ENCODE measurements at places on chromosomes 16 and 17. TPM values are rescaled to one million over a fixed set of nuclear protein-coding genes. Genes with fewer than 3 reads are reported as not detected.

GRCh38 chr17:79808763-79809529 is 12.1 kb upstream of the CBX8 start:
- H3K27ac ChIP-seq = no peak overlapping the region
- H3K4me1 ChIP-seq = no peaks in the 10 kb centered on the region
- no peaks in the 10 kb centered on the region for H3K36me3 ChIP-seq
- no peak overlapping the region for H3K4me3 ChIP-seq
- H3K27me3 ChIP-seq = peaks cover 80% of the 10 kb centered on the region

- H3K4me3 ChIP-seq = no peak overlapping the region
- H3K36me3 ChIP-seq = no peaks in the 10 kb centered on the region
- DNase-seq = no peak
- H3K27me3 ChIP-seq = no peaks in the 10 kb centered on the region
- no peaks in the 10 kb centered on the region for H3K4me1 ChIP-seq
These were observed 12.6 kb downstream of the TMEM132E start for GRCh38 chr17:34592002-34592401.

DNA sequence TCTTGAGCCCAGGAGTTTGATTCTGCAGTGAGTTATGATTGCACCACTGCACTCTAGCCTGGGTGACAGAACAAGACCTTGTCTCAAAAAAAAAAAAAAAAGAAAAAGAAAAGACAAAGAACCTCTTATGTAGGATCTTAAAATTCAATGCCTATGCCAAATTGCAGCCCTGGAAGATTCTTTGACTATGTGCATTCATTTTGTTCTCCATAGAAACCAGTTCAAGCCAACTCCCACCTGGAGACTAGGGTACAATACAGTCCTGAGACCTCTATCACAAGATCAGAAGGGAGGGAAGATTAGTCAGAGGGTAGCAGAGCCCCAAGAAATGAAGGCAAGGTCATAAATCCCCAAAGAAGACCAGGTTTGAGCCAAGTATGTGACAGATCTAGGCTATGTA is 90.6 kb upstream of the HAS3 start:
- H3K36me3 ChIP-seq = no peaks in the 10 kb centered on the region
- no peak overlapping the region for H3K4me3 ChIP-seq
- H3K27ac ChIP-seq = no peak overlapping the region
- peaks cover 13% of the 10 kb centered on the region for H3K4me1 ChIP-seq
- H3K27me3 ChIP-seq = no peaks in the 10 kb centered on the region

DNA sequence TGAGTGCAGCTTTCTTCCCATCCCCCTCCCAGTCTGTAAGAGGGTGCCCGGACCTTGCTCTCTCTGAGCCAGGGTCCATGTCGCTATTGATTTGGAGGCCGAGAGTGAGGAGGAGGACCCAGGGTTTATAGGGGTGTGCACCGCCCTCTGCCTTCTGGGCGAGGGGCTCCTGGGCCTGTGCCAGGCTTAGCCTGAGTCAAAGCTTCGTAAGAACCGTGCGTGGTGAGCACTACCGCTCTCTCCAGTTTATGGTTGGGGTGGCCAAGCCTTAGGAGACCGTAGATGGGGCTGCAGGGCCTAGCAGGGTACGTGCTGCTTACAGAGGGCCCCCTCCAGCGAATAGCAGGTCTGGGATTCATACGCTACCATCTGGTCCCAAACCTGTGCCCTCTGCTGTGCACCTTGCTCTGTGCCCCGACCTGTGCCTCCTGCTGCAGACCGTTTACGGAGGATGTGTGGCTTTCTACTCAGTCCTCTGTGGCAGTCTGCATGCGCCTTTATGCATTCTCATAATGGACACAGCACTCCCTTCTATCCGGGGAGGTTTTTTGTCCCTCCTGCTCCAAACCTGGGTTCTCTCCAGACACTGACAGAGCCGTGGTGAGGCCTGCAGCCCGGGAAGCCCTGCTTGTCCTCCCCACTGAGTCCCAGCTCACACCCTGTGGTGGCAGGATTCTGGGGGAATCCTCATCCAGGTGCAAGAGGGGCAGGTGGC is 54.7 kb downstream of the PGS1 start:
- no peak overlapping the region for H3K27ac ChIP-seq
- no peaks in the 10 kb centered on the region for H3K27me3 ChIP-seq
- no peak overlapping the region for H3K4me3 ChIP-seq
- no peak for DNase-seq
- no peaks in the 10 kb centered on the region for H3K4me1 ChIP-seq

DNA sequence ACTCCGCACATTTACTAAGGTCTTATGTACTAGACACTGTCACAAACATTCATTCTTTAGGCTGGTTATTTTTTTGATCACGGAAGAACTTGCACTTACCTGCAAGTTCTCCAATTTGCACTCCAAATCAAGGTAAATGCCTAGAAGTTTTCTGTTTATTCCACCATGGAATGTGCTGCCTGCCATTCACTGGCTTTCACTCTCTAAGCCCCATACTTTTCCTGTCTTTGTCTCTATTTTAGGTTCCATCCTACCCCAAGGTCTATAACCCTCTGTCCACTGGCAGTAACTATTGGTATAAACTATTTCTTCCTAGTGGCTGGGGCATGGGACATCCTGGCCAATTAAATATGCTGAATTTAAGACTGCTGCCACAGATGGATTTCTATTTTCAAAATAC is 15.9 kb downstream of the XPO6 start:
- H3K36me3 ChIP-seq = peaks cover under 1% of the 10 kb centered on the region
- no peaks in the 10 kb centered on the region for H3K27me3 ChIP-seq
- peak overlapping the region; percentile 4 for H3K27ac ChIP-seq
- peaks cover 49% of the 10 kb centered on the region for H3K4me1 ChIP-seq
- no peak overlapping the region for H3K4me3 ChIP-seq

- H3K4me3 ChIP-seq = no peak overlapping the region
- H3K4me1 ChIP-seq = no peaks in the 10 kb centered on the region
- no peaks in the 10 kb centered on the region for H3K36me3 ChIP-seq
These were observed 22.9 kb upstream of the C16orf87 start for GRCh38 chr16:46853713-46854443.

DNA sequence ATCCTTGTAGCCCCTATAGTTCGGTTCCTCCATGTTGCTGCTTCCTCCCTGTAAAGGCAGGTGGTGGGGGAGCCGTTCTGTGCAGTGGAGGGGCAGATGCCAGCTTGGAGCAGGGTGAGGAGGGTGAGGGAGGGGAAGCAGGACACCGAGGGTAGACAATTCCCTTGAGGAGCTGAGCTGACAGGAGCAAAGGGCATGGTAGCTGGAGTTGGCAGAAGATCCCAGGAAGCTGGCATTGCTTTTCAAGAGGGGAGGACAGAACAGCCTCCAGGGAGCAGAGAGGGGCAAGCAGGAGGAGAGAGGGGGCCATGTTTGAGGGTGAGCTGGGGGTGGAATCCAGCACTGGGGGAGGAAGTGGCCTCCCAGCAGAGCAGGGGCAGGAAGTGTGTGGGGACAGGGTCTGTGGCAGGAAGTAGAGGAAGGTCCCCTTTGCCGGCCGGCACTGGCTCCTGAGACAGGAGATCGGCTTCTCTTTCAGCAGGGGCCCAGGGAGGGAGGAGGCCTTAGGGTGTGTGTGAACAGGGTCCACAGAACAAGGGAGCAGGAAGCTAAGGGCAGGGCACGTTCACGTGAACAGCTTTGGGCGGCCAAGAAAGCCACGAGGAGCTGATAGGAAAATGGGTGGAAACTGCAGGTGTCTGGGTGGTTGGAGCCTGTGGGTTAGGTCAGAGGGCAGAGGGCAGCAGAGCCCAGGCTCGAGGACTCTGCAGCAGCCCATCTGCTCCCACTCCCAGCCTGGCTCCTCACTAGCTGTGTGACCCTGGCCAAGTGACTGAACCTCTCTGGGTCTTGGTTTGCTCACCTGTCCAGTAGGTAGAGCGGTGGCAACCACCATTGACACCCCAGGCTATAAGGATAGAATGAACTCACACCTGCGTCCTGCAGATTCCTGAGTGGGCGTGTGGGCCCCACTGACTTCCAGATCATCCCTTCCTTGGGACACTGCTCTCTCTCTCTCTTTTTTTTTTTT is 17.5 kb upstream of the SPNS2 start:
- H3K27me3 ChIP-seq = peaks cover 10% of the 10 kb centered on the region
- no peak overlapping the region for H3K4me3 ChIP-seq
- H3K27ac ChIP-seq = no peak overlapping the region
- H3K36me3 ChIP-seq = no peaks in the 10 kb centered on the region
- DNase-seq = no peak

DNA sequence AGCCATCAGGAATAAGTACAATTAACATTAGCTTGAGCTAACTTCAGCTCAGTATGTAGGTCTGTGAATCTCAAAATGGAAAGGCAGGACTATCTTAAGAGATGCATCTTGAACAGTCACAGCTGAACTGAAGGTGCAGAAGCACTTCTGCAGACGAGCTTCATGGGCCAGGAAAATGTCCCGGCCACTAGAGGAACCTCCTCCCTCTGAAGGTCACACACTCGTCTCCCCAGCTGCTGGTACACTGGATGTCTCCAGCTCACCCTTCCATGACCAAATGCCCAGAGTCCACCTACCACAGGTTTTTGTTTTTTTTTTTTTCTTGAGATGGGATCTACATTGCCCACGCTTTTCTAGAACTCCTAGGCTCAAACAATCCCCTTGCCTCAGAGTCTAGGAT is 33.2 kb downstream of the WDR59 start:
- DNase-seq = no peak
- no peak overlapping the region for H3K4me3 ChIP-seq
- no peaks in the 10 kb centered on the region for H3K4me1 ChIP-seq
- H3K27ac ChIP-seq = no peak overlapping the region

DNA sequence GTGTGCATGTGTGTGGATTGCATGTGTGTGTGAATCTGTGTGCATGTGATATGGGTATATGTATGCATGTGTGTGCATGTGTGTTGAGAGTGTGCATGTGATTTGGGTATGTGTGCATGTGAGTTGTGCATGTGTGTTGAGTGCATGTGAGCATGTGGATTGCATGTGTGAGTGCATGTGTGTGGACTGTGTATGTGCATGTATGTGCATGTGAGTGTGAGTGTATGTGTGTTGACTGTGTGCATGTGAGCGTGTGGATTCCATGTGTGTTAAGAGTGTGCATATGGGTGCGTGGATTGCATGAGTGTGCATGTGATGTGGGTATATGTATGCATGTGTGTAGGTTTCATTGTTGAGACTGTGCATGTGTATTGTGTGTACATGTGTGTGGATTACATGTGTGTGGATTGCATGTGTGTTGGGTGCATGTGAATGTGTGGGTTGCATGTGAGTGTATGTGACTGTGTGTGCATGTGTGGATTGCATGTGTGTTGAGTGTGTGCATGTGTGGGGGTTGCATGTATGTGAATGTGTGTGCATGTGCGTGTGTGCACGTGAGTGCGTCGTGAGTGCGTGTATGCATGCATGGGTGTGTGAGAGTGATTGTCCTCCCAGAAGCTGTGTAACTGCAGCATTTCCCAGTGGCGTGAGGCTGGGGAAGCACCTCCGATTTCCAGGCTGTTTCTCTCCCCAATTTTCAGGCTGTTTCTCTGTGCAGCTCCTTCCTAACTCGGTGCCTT is 19.4 kb downstream of the C1QTNF1 start:
- DNase-seq = no peak
- H3K4me1 ChIP-seq = peaks cover 7% of the 10 kb centered on the region
- no peaks in the 10 kb centered on the region for H3K27me3 ChIP-seq
- H3K36me3 ChIP-seq = no peaks in the 10 kb centered on the region

- no peak for DNase-seq
- H3K4me3 ChIP-seq = no peak overlapping the region
- no peaks in the 10 kb centered on the region for H3K4me1 ChIP-seq
- H3K27me3 ChIP-seq = peaks cover 7% of the 10 kb centered on the region
These were observed 75.0 kb upstream of the LHX1 start for GRCh38 chr17:36862116-36862920.

- no peaks in the 10 kb centered on the region for H3K36me3 ChIP-seq
- H3K27ac ChIP-seq = no peak overlapping the region
- H3K4me3 ChIP-seq = no peak overlapping the region
- peaks cover 3% of the 10 kb centered on the region for H3K27me3 ChIP-seq
These were observed 46.4 kb downstream of the DNAH2 start for GRCh38 chr17:7763919-7764318.

DNA sequence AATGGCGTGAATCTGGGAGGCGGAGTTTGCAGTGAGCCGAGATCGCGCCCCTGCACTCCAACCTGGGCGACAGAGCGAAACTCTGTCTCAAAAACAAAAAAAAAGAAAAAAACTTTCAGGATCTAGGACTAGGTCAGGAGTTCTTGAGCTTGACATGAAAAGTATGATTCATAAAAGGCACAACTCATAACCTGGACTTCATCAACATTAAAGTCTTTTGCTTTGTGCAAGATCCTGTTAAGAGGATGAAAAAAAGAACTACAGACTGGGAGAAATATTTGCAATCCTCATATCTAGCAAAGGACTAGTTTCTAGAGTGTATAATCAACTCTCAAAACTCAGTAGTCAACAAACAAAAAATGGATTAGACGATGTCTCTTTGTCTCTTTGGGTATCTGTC is 40.0 kb downstream of the TBC1D16 start:
- DNase-seq = peak; percentile 20
- H3K4me1 ChIP-seq = peaks cover 18% of the 10 kb centered on the region
- H3K36me3 ChIP-seq = no peaks in the 10 kb centered on the region
- no peak overlapping the region for H3K4me3 ChIP-seq
- no peak overlapping the region for H3K27ac ChIP-seq

GRCh38 chr17:81813861-81814683 is 10.1 kb downstream of the GCGR start:
- H3K27ac ChIP-seq = no peak overlapping the region
- H3K27me3 ChIP-seq = peaks cover 16% of the 10 kb centered on the region

- H3K27me3 ChIP-seq = no peaks in the 10 kb centered on the region
- peaks cover under 1% of the 10 kb centered on the region for H3K36me3 ChIP-seq
- H3K4me3 ChIP-seq = no peak overlapping the region
- peaks cover 13% of the 10 kb centered on the region for H3K4me1 ChIP-seq
These were observed 3.2 kb downstream of the EMC8 start for GRCh38 chr16:85796152-85796551.

- DNase-seq = no peak
- H3K27me3 ChIP-seq = no peaks in the 10 kb centered on the region
- no peak overlapping the region for H3K4me3 ChIP-seq
These were observed 14.2 kb downstream of the PIMREG start for GRCh38 chr17:6458460-6458950.

GRCh38 chr17:17774009-17774881 is 62.5 kb downstream of the SREBF1 start:
- no peaks in the 10 kb centered on the region for H3K36me3 ChIP-seq
- peak; percentile 62 for DNase-seq
- H3K4me1 ChIP-seq = no peaks in the 10 kb centered on the region
- no peak overlapping the region for H3K4me3 ChIP-seq
- no peaks in the 10 kb centered on the region for H3K27me3 ChIP-seq

DNA sequence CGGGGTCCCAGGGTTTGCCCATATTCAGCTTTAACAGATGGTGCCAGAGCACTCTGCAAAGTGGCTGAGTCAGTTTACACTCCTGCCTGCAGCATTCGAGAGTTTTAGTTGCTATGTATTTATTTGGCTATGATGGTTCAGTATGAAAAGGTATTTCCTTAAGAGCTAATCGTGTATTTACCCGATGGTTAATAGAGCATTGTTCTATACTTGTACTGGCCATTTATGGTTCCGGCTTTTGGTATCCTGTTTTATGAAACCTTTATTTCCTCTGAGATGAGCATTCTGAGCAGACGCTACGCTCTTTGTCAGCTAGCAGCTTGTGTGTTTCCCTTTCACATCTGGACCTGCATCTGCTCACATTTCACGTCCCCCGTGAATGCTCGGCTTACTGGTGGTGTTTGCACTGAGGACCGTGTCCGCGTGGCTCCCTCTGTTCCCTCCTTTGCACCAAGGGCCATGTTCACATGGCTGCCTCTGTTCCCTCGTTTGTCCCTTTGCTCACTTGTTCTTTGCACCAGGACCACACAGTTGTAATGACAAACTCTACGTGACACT is 149.1 kb upstream of the CHMP6 start:
- no peak for DNase-seq
- H3K4me3 ChIP-seq = no peak overlapping the region
- H3K36me3 ChIP-seq = no peaks in the 10 kb centered on the region
- no peaks in the 10 kb centered on the region for H3K4me1 ChIP-seq

Gene B9D1
- 15.5 TPM for total RNA-seq

Gene TCAP
- total RNA-seq = not detected

Gene PMP22
- total RNA-seq = 67.2 TPM

Gene TPSG1
- total RNA-seq = not detected

Gene SPATA2L
- total RNA-seq = 19.2 TPM
